ENCODE measurements at places on chromosomes 4 and X.

DNA sequence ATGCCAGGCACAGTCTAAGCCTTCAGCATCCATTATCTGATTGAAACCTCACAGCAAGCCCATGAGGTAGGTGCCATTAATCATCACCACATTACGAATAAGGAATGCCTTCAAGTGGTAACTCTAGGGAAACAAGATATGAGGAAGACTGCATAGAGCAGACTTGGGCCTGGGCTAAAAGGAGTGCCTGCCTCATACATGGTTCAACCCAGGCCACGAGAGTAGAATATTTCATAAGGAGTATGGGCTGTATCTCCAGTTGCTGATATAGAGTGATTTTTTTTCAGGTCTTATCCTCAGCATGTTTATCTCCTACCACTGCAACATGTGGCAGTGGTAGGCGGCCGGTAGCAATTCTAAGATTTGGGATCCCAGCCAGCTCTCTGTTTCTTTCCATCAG, 51.7 kb downstream of the ATP11C start:
- DNase-seq = no peak

DNA sequence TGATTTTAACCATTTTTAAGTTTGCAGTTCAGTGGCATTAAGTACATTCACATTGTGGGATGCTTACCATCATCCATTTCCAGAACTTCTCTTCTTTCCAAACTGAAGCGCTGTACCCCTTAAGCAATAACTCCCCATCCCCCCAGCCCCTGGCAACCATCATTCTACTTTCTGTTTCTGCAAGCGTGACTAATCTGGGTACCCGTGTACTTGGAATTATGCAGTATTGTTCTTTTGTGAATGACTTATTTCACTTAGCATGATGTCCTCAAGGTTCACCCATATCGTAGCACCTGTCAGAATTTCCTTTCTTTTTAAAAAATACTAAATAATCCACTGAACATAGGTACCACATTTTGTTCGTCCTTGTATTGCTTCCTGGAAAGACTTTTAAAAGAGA, 32.9 kb downstream of the USP9X start:
- DNase-seq = no peak

GRCh38 chr4:167079762-167080161, 154.5 kb downstream of the SPOCK3 start:
- DNase-seq = no peak

DNA sequence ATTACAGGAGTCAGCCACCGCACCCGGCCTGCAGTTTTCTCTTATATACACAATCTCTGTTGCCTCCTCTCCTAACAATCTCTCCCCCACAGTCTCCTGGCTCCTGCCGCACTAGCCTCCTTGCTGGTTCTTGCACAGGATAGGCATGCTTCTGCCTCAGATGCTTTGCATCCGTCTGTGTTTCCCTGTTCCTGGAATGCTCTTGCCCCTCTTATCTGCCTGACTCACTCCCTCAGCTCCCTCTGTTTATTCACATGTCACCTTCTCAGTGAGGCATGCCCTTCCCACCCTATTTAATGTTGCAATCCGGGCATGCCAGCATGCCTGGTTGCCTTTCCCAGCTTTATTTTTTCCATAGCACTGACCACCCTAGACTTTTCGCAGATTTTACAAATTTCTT, 161.9 kb downstream of the PHF8 start:
- no peak for DNase-seq

GRCh38 chrX:142994988-142995387, 30.7 kb upstream of the SPANXN4 start:
- no peak for DNase-seq
